ENCODE measurements at places on chromosomes 11 and 22.

DNA sequence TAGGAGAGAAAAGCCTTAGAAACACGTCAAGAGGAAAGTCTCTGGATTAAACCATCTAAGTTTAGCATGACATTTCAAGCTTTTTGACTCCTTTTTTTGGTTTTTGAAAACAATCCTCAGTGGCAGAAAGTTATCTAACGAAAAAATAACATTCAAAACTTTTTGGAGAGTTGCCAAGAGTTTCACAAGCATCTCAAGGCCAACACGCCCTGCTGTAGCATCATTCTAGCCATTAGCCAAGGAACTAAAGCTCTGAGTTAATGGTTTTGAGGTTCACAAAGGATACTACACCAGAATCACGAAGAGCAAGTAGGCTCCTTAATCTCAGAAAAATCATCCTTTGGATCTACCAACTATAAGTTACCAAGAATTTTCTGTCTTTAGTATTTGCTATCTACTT, 94.8 kb downstream of the PICALM start:
- DNase-seq, result no peak

- no peak for DNase-seq
Measured at GRCh38 chr11:111351374-111352055, 27.6 kb downstream of the POU2AF1 start.

DNA sequence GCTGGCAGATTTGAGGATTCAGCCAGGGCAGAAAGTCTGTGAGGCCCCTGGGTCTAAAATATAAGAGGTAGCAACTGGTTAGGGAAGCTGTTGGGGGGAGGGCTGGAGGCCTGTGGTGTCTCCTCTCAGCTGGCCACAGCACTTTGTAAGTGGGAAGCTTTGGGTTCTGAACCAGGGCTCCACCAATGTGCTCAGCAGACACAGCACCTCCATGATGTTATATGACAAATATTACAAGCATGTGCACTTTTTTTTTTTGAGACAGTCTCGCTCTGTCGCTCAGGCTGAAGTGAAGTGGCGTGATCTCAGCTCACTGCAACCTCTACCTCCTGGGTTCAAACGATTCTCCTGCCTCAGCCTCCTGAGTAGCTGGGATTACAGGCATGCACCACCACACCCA, 8.0 kb downstream of the ARHGAP1 start:
- DNase-seq, result no peak

- peak; percentile 74 for DNase-seq
Measured at GRCh38 chr11:95255251-95256145, 24.5 kb upstream of the SESN3 start.

- DNase-seq, result no peak
Measured at GRCh38 chr11:7004482-7004881, 15.7 kb downstream of the ZNF214 start.

- DNase-seq, result peak; percentile 80
Measured at GRCh38 chr11:131674051-131674755, 303.8 kb downstream of the NTM start.

GRCh38 chr11:120186774-120187591, 23.8 kb upstream of the OAF start:
- DNase-seq, result no peak

GRCh38 chr11:59189986-59190385, 18.1 kb downstream of the DTX4 start:
- DNase-seq, result no peak

DNA sequence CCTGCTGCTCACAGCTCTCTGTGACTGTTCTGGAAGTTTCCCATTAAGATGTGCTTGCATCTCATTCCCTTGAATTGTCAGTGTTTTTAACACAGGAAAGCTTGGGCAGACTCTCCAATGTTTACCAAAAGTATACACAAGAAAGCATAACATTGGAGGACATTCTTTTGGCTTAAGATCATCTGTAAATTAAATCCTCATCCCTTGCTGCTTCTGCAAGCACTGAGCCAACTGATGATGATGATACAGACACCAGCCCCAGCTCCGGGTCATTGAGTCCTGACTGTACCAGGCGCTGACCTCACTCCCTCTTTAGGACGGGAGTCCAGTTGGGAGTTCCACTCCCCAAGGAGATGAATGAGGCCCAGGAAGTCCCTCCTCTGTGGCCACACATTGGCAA, 23.8 kb downstream of the CD82 start:
- no peak for DNase-seq

- no peak for DNase-seq
Measured at GRCh38 chr11:45817191-45817590, 12.2 kb downstream of the SLC35C1 start.

DNA sequence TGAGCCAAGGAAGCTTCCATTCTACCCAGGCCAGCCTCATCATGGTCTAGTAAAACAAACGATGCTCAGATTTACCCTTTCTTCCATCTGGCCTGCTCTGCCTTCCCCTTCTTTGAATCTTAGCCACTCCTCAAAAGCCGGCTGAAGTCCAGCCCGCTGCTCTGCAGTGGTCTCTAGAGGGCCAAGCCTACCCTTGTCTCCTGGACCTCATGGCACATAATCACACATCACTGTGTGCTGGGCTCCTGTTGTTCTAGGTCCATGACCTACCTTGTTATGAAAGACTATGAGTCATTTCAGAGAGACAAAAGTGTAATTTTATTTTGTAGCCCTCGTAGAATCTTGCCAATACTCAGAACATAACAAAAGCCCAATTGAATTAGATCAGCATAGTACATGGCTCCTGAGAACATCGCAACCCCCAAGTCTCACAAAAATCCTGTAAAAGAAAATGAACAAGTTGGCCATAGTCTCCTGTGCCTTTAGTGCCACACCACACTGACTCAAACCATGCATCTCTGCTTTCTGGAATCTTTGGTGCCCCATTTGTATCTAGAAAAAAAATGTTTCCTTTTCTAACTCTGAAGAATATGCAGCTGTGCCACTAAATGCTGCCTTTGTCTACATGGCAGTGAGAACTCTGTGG, 192.7 kb downstream of the OPCML start:
- DNase-seq, result no peak

- DNase-seq, result no peak
Measured at GRCh38 chr22:20563941-20564371, 56.5 kb downstream of the MED15 start.

GRCh38 chr22:25760294-25760693, 18.3 kb downstream of the MYO18B start:
- DNase-seq, result no peak

GRCh38 chr11:43951231-43951630, 8.8 kb downstream of the C11orf96 start:
- no peak for DNase-seq

- no peak for DNase-seq
Measured at GRCh38 chr11:35012467-35013191, 96.2 kb downstream of the PDHX start.

DNA sequence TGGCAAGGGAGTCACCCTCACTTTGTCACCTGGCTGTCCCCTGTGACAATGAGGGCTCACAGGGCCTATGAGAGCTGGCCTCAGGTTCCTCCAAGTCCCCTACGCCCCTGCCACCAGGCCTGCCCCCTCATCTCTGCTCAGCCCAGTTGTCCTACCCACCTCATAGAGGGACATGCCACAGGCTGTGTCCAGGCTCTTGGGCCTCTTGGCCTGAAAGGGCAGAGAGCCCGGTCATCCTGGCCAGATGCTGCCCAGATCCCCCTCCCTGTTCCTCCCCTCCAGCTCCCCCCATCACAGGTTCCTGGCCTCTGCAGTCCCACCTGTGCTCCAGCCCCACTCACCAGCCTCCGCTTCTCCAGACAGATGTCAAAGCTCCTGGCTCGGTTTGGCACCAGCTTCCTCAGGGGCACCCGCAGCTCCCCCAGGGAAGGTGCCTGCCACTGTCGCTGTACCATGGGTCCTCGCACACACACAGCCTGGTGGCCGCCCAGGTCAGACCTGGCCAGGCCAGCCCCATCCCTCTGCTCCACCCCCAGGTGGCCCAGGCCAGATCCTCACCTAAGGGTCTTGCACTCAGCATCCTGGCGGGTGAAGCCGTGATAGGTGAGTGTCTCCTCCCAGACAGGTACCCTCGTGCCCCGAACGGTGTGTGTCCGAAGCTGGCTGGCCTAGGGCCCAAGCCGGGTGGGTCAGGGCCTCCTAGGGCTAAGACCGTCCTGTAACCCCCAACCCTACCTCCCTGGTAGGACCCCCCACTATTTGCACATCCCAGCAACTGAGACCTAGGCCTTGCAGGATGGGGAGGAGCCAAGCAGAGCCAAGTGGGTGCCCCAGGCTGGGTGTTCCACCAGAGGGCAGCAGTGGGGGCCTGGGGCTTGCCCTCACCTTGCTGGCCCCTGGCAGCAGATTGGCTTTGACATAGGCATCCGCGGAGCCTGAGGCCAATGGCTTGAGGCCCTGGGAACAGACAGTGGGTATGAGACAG, 8.3 kb downstream of the NDUFV1 start:
- peak; percentile 85 for DNase-seq

DNA sequence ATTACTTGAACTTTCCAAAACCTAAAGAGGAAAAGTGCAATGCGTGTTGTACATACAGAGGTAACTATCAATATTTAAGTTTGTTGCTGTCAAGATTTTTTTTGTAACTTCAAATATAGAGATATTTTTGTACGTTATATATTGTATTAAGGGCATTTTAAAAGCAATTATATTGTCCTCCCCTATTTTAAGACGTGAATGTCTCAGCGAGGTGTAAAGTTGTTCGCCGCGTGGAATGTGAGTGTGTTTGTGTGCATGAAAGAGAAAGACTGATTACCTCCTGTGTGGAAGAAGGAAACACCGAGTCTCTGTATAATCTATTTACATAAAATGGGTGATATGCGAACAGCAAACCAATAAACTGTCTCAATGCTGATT, 2.1 kb downstream of the ADM start:
- DNase-seq, result no peak

DNA sequence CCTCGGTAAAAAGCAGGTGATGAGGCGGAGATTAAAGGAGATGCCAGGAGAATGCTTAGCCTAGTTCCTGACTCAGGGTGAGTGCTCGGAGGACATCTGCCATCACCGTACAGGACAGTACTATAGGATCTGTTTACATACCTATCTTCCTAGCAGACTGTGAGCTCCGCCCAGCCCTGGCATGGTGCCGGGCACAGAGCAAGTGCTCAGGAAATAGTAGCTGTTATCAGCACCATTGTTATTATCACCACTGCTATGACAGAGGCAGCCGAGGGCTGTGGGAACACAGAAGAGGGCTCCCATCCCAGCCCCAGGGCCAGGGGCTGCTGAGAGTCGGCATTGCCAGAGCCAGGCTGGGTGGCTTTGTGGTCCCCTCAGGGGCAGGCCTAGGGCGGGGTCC, 642 bp upstream of the SEPTIN3 start:
- no peak for DNase-seq

DNA sequence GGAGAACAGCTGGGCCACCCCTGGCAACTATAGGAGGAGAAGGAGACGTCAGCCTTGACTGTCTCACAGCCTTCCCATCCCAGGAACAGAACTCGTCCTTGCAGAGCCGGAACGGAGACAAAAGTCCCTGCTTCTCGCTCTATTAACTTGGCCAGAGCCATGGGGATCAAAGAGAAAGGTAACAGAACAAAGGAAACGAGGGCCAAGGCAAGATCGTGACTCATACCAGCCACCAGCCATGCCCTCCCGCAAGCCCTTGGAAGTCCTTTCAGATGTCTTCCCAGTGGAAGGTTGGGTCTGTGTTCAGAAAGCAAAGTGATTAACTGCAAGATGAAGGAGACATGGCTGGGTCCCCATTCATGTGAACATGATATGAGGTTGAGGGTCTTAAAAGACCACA, 64.7 kb downstream of the PDE2A start:
- DNase-seq, result no peak

DNA sequence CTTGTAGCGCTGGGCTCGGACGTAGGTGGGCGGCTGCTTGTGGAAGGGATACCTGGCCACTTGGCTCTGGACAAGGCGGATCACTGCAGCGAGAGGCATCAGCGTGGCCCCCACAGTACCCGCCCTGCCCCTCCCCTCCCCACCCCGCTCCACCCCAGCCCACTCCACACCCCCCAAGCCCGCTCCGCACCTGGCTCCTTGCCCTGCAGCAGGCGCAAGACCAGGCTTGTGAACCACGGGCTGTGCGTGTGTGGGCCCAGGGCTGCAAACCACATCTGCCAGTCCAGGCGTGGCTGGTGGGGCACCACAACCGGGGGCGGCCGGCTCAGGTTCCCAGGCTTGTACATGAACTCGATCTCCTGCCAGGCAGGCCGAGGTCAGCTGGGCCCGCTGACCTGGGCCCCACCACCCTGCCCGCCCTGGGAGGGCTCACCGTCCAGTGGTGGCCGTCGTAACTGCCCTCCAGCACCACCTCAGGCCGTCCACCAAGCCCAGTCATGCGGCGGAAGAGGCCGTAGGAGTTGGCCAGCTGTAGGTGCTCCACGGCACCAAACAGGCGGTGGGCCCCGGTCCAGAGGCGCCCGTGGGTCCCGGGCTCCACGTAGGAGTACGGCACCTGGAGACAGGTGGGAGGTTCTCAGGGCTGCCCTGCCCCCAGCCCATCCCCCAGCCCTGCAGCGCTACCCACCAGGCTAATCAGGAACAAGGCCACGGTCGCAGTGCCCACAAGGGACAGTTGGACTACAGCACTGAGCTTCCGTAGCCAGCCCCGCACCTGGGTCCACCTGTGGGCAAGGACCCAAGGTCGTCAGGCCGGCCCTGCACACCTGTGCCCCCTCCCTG, 2.9 kb downstream of the LMF2 start:
- DNase-seq, result no peak

DNA sequence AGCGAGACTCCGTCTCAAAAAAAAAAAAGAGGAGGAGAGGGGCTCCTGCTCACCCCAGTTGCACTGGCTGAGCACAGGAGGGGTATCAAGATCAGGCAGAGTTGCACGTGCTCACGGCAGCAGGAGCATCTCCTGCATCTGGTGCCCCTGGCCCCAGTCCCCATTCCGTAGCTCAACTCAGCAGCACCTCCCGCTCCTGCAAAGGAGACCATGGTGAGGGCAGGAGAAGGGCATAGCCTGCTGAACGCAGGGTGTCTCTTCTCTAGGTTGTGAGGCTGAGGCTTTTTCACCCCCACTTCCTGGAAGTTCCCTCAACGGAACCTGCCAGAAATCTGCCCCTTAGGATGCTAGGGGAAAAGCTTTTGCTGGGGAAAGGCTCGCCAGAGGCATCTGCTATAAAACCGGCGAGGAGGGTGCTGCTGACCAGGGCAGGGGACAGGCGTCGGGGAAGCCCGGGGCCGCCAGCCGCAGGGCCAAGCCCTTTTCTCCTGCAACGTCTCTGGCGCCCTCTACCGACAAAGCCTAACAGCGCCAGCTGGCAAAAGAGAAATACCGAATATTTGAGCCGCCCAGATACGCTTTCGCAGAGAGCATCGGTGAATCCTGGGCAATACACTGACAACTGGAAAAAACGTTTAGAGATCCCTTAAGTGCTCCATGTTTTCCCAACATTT, 1.0 kb upstream of the PPP6R2 start:
- DNase-seq, result peak; percentile 97

DNA sequence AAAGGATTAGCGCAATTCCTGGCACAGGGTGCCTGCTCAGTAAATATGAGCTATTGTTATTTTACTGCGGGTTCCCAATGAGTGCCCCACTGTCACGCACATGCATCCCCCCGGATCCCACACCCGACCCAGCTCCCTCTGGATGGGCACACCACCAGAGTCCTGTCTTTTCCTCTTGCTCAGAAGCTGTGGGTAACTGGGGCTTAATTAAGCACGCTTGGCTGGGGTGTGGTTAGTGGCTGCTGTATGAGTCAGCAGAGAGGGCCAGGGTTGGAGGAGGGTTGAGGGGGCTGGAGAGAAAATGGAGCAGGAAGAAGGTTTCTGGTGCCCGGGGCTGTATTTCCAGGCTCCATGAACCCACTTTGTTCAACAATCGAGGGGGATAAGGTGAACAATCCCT, 30.3 kb upstream of the NECTIN1 start:
- DNase-seq, result no peak

GRCh38 chr11:62544581-62545436, 1.8 kb downstream of the AHNAK start:
- no peak for DNase-seq

- DNase-seq, result no peak
Measured at GRCh38 chr11:47241841-47242301, 6.7 kb downstream of the ACP2 start.

- DNase-seq, result no peak
Measured at GRCh38 chr22:50222508-50222907, 21.7 kb downstream of the SELENOO start.

Measured in GM23338 (cell line).